ENCODE measurements at places on chromosomes 5 and 9.

DNA sequence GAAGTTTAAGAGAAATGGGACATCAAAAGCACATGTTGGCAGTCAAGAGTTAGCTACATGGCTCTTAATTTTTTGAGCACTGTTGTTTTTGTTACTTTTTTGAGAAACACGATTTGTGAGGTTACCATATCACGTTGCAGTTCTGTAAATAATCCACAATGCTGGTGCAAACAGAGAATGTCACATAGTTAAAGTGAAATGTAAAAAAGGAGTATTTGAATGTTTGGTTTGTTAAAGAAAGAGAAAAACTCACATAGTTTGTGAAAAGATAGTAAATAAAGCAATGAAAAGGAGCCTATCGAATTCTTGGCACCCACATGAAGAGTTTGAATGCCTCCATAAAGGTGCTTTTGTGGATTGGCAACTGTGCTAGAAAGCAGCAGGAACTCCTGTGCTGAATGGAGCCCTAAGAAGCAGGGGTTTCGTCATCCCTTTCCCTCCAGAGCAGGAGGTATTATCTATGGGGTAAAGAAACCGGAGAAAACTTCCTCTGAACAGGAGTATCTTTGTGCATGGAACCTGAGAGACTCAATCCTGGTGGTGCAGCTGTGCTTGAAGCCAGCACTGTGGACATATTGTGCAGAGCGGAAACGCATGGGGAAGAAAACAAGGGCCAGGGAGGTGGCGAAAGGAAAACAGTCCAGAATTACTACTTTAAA lies 148.5 kb upstream of the OTULINL start:
- DNase-seq, result no peak

- DNase-seq, result no peak
Observed at GRCh38 chr5:1153428-1153827, 41.6 kb upstream of the SLC12A7 start.

GRCh38 chr5:36300927-36301540 lies 668 bp downstream of the RANBP3L start:
- no peak for DNase-seq

GRCh38 chr5:71503536-71503935 lies 48.1 kb downstream of the BDP1 start:
- DNase-seq, result no peak

- no peak for DNase-seq
Observed at GRCh38 chr5:128749136-128749898, 211.3 kb upstream of the FBN2 start.

GRCh38 chr5:126544087-126544740 lies 50.8 kb downstream of the ALDH7A1 start:
- DNase-seq, result no peak

DNA sequence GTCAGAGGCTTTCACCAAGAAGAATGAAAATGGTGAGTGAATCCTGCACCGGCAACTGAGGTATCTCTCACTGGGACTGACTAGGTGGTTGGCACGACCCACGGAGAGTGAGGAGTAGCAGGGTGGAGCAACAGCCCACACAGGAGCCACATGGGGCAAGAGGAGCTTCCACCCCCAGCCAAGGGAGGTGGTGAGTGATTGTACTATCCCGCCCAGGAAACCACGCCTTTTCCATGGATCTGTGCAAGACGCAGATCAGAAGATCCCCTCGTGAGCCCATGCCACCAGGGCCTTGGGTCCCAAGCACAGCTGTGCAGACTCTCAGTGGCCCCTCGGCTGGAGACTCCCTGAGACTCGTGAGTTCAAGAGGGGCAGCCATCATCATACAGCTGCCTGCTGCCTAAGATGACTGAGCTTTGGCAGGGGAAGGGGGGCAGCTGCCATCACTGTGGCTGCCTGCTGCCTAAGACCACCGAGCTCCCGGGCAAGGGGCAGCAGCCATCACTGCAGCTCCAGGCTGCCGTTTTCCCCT lies 229.5 kb downstream of the AP3B1 start:
- DNase-seq, result no peak

DNA sequence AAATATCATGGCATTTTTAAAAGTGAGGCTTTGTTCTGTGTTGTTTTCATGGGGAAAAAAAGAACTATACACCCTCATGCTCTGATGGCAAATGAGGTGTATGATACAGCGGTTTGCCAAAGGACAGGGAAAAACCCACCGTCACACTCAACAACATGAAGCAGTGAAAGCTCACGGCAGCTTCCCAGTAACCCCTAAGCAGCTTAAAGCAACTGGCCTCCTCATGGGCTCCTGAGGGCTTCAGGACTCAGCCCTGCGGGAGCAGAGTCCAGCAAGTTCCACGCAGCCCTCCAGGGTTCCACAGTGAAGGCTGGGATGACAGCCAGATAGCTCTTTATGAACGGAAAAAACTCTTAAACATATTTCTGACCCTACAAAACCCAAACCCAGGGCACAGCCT lies 12.9 kb downstream of the BARHL1 start:
- no peak for DNase-seq

GRCh38 chr5:6162175-6162574 lies 216.2 kb downstream of the MED10 start:
- no peak for DNase-seq

- no peak for DNase-seq
Observed at GRCh38 chr9:33453999-33454660, 6.7 kb upstream of the AQP3 start.

DNA sequence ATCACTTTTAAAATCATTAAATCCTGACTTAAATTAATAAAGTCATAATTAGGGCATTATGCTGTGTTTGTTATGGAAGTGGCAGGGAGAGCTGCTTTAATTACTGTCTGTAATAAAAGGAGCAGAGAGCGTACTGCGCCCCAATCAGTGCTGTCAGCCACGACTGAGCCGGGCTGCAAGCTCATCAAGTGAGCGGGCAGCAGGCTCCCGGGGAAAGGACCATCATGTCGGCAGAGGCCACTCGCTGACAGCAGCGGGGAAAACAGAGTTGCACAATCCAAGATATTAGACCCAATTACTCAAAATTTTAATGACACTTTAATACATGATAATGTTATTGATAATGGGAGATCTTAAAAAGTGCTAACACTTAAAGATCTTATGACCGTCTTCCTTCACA lies 181.6 kb downstream of the AP3B1 start:
- no peak for DNase-seq

GRCh38 chr5:97102010-97102470 lies 40.4 kb downstream of the LIX1 start:
- DNase-seq, result no peak

- DNase-seq, result no peak
Observed at GRCh38 chr9:99360026-99360425, 137.9 kb downstream of the SEC61B start.

DNA sequence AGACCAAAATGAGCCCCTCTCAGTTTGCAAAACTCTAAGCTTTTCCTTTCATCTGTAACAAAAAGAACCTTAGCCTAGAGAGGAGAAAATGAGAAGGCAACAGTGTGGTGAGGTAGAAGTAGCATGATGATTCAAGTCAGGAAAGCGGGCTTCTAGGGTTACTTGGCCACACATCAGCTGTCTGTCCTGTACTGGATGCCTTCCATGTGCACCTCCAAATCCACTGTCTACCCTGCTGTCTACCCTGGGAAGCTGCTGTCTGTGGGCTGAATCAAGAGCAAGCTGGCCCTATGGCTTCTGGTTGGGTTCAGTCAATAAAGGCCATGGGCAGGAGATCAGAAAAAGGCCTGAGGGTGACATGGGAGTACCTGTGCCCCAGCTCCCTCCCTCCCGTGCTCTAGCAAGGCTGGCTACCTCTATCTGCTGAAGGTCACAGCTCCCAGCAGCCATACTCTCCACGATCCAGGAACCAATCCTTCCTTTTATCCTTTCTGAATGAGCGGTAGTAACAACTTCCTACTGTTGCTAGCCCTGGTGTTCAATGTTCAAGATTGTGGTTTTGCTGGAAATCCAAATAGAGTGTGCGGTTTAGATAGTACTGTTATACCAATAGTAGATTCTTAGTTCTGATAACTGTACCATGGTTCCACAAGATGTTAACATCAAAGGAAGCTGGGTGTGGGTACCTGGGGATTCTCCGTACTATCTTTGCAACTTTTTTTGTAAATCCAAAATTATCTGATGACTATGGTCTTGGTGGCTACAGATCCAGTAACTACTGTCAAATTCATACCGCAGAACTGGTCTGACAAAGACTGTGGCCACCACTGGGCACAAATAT lies 191.0 kb downstream of the ESM1 start:
- no peak for DNase-seq

DNA sequence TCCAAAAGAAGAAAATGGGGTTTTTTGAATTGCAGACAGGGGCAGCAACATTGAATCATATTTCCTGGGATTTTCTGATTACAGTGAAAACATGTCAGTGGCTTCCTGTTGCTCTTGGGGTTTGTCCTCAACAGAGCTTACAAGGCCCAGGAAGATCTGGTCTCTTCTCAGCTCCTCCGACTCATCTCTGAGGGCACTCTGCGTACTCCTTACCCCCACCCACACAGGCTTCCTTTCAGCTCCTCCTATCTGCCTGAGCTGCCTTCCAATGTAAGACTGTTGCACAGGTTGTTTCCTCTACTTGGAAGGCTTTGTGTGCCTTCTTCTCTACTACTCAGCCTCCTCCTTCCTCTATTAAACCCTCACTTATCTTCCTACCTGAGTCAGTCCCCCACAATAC lies 245.1 kb upstream of the MEF2C start:
- DNase-seq, result no peak

DNA sequence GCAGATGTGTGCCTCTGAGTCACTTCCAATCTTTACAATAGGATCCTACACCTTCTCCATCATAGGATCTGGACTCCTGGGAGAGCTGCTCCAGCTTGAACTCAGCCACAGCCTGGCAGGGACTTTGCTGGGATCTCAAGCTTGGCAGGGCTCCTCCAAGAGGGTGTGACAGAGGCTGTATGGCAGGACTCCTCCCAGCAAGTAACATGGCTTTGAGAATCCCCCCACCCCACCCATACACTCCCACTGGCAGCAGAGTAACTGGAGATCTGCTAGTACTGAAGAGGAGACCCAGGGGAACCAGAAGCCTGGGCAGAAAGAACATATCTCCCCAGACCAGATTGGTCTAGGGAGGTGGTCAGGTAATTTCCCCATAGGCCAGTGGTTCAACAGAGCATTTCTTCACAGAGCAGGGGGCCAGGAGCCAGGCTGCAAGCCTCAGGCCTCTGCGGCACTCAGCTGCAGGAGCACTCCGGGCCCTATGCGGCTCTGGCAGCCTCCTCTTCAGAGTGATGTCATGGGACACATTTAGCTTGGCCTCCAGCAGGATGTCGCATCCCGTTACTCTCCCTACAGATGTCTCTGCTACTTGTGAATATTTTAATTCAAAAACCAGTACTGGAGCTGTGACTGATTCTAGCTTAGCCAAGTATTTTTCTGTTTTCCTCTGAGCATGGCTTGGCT lies 1.7 kb upstream of the ACSL6 start:
- no peak for DNase-seq

DNA sequence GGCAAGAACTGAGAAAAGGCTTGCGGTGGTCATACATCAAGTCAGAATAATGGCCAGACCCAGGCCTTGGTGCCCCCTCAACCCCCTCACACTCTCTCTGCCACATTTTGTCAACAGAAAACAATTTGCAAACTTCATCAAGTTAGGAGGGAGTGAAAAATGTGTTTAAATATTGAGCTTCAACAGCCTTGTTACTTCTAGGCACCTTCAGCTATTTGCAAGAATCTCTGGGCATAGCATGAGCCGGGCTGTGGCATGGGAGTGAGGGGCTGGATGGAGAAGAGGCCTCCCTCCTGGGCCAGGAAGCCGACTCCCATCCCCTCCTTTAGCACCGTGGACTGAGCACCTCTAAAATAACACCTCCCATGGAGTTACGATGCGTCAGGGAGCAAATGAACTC lies 52.2 kb upstream of the GRHPR start:
- DNase-seq, result no peak

GRCh38 chr5:157624144-157624543 lies 28.1 kb downstream of the SOX30 start:
- no peak for DNase-seq

- DNase-seq, result no peak
Observed at GRCh38 chr9:37990404-37991015, 78.5 kb downstream of the SHB start.

DNA sequence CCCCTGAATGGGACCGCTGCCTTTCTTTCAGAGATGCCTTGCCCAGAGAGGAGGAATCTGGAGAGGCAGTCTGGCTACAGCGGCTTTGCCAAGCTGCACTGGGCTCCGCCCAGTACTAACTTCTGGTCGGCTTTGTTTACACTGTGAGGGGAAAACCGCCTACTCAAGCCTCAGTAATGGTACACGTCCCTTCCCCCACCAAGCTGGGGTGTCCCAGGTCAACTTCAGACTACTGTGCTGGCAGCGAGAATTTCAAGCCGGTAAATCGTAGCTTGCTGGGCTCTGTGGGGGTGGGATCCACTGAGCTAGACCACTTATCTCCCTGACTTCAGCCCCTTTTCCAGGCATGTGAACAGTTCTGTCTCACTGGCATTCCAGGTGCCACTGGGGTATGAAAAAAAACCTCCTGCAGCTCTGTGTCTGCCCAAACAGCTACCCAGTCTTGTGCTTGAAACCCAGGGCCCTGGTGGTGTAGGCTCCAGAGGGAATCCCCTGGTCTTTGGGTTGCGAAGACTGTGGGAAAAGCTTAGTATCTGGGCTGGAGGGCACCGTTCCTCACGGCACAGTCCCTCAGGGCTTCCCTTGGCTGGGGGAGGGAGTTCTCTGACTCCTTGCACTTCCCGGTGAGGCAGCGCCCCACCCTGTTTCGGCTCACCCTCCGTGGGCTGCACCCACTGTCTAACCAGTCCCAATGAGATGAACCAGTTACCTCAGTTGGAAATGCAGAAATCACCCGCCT lies 171.2 kb downstream of the CWC27 start:
- DNase-seq, result no peak

DNA sequence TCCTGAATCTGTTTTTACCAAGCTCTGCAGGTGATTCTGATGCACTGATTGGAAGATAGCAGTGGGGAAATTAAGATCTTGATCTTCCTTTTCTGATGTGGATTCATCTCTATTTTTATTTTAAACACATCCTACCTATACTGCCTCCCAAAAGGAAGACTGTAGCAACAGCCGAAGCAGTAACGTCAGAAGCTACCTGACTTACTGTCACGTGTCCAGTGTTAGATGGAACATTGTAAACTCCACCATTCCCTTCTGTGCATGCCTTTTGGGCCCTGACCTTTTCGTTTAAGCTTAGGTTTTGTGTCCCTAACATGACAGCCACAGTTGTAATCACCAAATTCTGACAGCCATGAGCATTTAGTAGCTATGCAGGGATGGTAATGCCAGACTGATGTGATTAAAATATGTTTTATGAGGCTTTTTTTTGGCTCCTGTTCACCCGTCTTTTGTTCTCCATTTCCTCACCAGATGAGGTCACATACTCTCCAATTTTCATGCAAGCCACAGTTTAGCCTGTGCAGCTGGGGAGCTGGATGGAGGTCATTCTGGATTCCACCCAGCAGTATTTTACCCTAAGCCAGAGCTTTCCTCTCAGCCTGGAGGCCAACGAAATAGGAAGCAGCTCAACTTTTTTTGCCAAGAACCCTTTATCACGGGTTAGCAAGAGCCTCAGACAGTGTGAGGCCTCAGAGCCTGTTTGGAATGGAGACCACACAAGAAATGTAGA lies 15.6 kb upstream of the FOXD1 start:
- no peak for DNase-seq

- DNase-seq, result no peak
Observed at GRCh38 chr5:68343421-68343826, 127.9 kb downstream of the PIK3R1 start.
